NCI-H1105 treated with DMSO at 0.1 percent for 48 hours (cell line): ENCODE measurements at places on chromosomes 5 and 9.

DNA sequence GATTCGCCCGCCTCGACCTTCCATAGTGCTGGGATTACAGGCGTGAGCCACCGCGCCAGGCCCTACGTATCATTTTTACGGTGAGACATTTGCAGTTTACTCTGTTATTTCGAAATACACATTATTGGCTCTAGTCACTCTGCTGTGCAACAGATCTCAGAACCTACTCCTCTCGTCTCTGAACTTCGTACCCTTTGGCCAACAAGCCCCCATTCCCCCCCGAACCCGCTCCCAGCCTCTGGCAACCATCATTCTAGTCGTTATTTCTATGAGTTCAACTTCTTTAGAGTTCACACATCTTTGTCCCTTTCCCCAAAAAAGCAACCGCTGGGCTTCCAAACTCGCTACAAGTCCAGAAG is 735 bp downstream of the PTGR1 start:
- DNase-seq: no peak

GRCh38 chr9:126615791-126616447 is 2.2 kb downstream of the LMX1B start:
- DNase-seq: no peak

DNA sequence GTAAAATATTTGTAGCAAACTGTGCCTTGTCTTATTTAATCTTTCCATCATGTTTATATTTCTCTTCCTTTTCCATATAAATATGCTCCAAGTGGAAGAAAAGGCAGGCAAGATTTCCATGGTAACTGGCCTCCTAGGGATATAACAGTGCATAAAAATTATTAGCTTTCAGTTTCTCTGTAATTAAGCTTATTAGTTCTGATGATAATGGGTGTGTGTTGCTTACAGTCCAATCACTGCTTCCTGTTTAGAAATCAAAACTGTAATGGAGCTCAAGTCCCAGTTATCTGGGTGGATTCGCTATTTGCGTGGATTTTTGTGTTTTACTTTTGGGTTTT is 213.0 kb downstream of the PJA2 start:
- DNase-seq: no peak

DNA sequence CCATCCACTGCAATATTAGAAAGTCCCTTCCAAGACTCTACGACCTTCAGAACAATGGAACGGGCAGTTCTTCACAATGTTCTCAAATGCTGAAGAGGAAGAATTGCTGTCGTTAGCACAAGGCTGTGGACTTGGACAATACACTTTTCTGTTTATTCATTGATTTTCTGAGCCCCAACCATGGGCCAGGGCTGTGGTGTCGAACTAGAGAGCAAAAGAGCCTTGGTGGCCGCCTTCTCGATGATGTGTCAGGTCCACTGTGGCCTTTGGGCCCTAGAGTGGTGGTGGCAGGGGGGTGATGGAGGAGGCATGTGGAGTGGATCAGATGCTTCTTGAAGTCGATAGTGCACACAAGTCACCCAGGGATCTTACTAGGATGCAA is 18.5 kb upstream of the KIF12 start:
- DNase-seq: no peak

DNA sequence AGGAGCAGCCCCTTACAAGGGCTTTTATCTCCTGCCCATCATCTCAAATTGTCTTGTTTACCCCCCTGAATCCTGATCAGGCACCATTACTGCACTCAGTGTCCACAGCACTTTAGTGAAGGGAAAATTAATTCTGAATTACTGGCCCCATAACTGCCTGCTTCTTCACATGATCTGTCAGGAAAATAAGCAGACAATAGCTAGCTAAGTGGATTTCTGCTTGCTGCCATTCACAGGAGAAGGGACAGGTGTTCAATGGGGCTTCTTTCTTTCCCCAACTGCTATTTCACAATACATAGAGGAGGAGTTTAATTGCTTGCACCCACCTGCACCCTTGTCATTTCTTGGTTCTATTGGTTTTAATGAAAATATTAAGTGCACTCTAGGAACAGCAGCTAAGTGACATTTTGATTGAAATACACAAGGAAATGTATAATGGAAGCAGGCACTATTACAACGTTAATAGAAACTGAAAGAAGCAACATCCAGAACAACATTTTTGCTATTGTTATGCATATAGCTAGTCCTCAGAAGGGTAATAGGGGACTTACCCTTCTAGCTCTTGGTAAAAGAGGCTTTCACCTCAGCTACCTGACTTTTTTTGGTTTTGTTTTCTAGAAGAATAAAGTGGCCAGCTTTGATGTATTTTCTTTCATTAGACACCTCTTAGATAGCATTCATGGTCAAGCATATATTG is 599.3 kb upstream of the TLE4 start:
- DNase-seq: peak; percentile 99

GRCh38 chr5:124980163-124980941 is 233.9 kb upstream of the ZNF608 start:
- DNase-seq: peak; percentile 55

DNA sequence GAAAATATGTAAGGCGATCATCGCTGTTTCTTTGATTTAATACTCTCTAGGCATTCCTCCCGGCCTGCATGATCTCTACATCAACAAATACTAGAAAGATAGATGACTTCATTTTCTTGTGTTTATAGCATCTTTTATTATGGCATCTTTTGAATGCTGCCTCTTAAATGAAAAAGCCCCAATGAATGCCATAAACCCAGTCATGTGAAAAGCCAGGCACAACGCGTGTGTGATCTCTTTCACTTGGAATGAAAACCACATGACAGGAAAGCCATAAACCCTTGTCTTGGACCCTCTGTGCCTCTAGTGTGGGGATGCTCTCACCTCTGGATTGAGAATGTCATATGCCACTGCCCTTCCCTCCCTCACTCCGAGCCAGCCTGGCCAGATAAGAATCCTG is 476.2 kb downstream of the SEMA5A start:
- DNase-seq: no peak

DNA sequence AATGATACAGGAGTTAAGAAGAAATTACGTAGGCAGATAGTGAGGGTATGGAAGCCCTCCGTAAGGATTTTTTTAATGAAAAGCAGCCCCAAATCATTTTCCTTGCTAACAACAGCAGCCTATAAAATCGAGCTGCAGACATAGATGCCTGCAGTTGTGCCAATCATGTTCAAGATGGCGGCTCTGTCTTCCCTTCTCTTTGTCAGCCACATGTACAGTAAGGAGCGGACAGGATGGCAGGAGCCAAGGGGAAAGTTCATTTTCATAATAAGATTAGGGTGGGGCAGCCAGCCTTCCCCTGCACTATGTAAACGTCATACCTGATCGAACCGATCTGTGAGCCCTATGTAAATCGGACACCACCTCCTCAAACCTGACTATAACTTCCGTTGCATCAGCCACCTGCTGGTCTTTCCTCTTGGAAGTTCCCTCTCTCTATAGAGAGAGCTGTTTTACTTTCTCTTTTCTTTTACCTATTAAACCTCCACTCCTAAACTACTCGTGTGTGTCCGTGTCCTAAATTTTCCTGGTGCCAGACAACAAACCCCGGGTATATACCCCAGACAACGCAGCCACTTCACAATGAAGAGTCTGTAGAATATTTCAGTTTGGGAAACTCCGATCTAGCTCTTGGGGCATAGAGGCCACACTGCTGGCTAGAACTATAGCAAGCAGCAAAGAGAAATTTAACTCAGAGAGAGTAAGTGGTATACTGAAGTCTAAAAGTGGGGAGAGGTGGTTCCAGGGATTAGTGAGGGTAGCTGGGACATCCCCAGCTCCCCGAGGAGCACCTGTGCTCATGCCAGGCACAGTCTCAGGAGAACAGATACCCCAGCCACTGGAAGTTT is 20.8 kb upstream of the SLC24A2 start:
- no peak for DNase-seq

DNA sequence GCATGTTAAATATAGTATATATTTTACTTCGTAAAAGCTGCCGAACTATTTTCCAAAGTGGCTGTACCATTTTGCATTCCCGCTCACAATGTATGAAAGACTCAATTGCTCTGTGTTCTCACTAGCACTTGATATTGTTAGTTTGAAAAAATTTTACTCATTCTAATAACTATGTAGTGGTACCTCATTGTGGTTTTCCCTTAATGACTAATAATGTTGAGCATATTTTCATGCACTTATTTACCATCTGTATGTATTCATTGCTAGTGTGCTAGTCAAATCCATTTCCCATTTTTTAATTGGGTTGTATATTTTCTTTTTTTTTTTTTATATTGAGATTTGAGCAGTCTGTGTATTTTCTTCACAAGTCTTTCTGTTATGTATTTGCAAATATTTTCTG is 58.4 kb downstream of the RANBP17 start:
- DNase-seq: no peak

GRCh38 chr9:128683340-128684064 is 5.5 kb upstream of the SET start:
- no peak for DNase-seq

DNA sequence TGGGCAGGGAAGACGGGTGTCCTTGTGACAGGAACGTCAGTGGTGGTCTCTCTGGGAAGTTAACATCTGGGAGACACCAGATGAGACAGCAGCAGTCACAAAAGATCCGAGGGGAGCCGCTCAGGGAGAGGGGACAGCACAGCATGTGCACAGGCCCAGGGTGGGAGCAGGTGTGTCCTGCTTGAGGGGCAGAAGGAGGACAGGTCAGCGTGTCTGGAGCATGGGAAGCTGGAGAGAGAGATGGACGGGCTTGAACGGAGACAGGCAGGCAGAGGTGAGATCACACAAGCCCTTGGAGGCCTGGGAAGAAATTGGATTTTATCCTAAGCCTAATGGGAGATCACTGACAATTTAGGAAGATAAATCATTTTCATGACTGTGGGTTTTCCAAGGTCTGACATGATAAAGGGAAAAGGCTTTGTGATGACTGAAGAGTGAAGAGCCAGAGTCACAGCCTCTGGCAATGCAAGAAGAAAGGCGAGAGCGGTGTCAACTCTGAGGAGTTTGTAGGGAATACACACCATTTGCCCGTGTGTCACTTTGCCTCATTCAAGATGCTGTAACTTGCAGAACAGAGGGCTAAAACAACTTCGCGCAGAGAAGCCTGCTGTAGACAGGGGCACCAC is 88.3 kb downstream of the FSTL4 start:
- no peak for DNase-seq

DNA sequence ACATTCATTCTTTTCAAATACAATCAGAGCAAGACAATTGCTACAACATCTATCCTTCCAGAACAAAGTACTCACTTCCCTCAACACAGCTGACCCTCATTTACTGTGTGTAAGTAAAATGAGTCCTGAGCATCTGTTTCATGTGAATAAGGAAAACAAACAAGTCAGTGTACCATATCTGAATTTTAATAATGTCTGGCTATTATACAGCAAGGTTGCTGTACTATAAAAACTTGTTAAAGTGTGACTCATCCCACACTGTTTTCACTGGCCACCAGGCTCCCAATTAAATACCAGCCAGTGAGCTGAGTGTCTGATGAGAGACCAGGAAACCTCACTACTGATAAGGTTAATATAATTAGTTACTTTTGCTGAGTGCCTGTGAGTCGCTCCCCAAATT is 339.8 kb downstream of the AGTPBP1 start:
- DNase-seq: no peak

- DNase-seq: no peak
Measured at GRCh38 chr5:142817949-142818431, 47.8 kb downstream of the ARHGAP26 start.

- DNase-seq: no peak
Measured at GRCh38 chr5:2901511-2901910, 150.0 kb upstream of the IRX2 start.
